Pancreas (tissue), 10 donors: ENCODE measurements at places on chromosomes 2 and 18.

- H3K4me1 ChIP-seq: no peaks in the 10 kb centered on the region
- no peak overlapping the region for H3K27ac ChIP-seq
- no peak for DNase-seq
- H3K36me3 ChIP-seq: no peaks in the 10 kb centered on the region
- no peaks in the 10 kb centered on the region for H3K27me3 ChIP-seq
- no peak overlapping the region for H3K4me3 ChIP-seq
These were observed 250.9 kb downstream of the DCDC2C start for GRCh38 chr2:3954261-3954660.

GRCh38 chr2:4979111-4979510, 713.1 kb upstream of the SOX11 start:
- no peak overlapping the region for H3K4me3 ChIP-seq
- no peaks in the 10 kb centered on the region for H3K27me3 ChIP-seq
- no peaks in the 10 kb centered on the region for H3K4me1 ChIP-seq
- no peaks in the 10 kb centered on the region for H3K36me3 ChIP-seq
- DNase-seq: no peak

DNA sequence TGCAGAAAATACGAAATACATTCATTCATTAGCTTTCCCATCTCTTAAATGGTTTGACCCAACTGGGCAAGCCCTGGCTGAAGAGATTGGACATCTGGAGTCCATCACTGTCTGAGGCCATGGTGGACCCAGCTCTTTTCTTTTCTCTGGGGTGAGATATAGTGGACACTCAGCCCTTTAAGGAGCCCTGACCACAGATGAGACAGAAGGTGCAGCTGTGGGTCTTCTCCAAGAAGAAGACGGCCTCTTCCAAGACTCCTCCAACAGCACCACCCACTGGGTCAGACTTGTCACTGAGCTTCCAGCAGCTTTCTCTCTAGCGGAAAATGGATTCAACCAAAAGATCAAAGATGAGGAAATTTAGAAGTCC, 27.2 kb downstream of the TWIST2 start:
- no peaks in the 10 kb centered on the region for H3K4me1 ChIP-seq
- H3K27me3 ChIP-seq: no peaks in the 10 kb centered on the region
- H3K27ac ChIP-seq: no peak overlapping the region
- no peak for DNase-seq
- no peaks in the 10 kb centered on the region for H3K36me3 ChIP-seq

- no peaks in the 10 kb centered on the region for H3K27me3 ChIP-seq
- H3K4me3 ChIP-seq: no peak overlapping the region
- no peaks in the 10 kb centered on the region for H3K4me1 ChIP-seq
- no peak overlapping the region for H3K27ac ChIP-seq
- no peaks in the 10 kb centered on the region for H3K36me3 ChIP-seq
These were observed 179.1 kb downstream of the ZFP36L2 start for GRCh38 chr2:43047187-43047780.

GRCh38 chr2:188937228-188938220, 36.6 kb upstream of the COL3A1 start:
- no peak overlapping the region for H3K27ac ChIP-seq
- H3K4me3 ChIP-seq: no peak overlapping the region
- H3K36me3 ChIP-seq: no peaks in the 10 kb centered on the region
- H3K27me3 ChIP-seq: no peaks in the 10 kb centered on the region
- no peak for DNase-seq

DNA sequence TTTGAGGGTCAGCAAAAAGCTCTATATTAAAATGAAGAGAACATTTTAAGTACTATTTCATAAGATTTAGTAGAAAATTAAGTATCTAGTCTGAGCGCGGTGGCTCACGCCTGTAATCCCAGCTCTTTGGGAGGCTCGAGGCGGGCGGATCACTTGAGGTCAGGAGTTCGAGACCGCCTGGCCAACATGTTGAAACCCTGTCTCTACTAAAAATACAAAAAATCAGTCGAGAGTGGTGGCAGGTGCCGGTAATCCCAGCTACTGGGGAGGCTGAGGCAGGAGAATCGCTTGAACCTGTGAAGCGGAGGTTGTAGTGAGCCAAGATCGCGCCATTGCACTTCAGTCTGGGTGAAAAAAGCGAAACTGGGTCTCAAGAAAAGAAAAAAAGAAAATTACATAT, 1.6 kb downstream of the USP14 start:
- no peak for DNase-seq
- H3K4me3 ChIP-seq: no peak overlapping the region
- H3K36me3 ChIP-seq: no peaks in the 10 kb centered on the region
- H3K27ac ChIP-seq: no peak overlapping the region
- H3K4me1 ChIP-seq: peaks cover 5% of the 10 kb centered on the region

GRCh38 chr18:3538954-3539617, 89.1 kb downstream of the TGIF1 start:
- peaks cover 5% of the 10 kb centered on the region for H3K4me1 ChIP-seq
- no peak overlapping the region for H3K4me3 ChIP-seq
- no peaks in the 10 kb centered on the region for H3K27me3 ChIP-seq
- no peaks in the 10 kb centered on the region for H3K36me3 ChIP-seq
- no peak for DNase-seq

DNA sequence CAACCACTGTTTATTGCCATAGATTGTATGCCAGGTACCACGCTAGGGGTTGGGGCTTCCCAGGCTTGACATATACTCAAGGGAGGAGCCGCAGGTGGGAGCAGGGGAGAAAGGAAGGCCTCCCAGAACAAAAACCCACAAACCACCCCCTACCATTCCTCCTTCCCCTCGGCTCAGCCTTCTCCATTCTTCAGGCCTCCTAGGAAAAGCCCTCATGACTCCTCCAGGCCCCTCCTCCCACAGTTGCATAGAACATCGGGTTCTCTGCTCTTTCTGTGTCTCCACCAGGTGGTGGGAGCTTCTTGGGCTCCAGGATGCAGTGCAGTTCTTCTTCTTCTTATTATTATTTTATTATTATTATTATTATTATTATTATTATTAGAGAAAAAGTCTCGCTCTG, 80.3 kb downstream of the ZFP36L2 start:
- no peak overlapping the region for H3K27ac ChIP-seq
- no peaks in the 10 kb centered on the region for H3K36me3 ChIP-seq
- H3K4me1 ChIP-seq: no peaks in the 10 kb centered on the region

GRCh38 chr2:37585295-37585908, 86.0 kb downstream of the CDC42EP3 start:
- H3K27ac ChIP-seq: peak overlapping the region; percentile 54
- peak; percentile 59 for DNase-seq
- H3K4me3 ChIP-seq: no peak overlapping the region
- H3K4me1 ChIP-seq: peaks cover 48% of the 10 kb centered on the region
- H3K27me3 ChIP-seq: no peaks in the 10 kb centered on the region
- H3K36me3 ChIP-seq: no peaks in the 10 kb centered on the region

- H3K4me3 ChIP-seq: no peak overlapping the region
- DNase-seq: no peak
- no peaks in the 10 kb centered on the region for H3K36me3 ChIP-seq
These were observed 33.8 kb downstream of the HS6ST1 start for GRCh38 chr2:128284841-128285240.

GRCh38 chr18:29556070-29556469, 1379.1 kb upstream of the CDH2 start:
- DNase-seq: no peak
- no peaks in the 10 kb centered on the region for H3K4me1 ChIP-seq
- H3K36me3 ChIP-seq: no peaks in the 10 kb centered on the region
- H3K4me3 ChIP-seq: no peak overlapping the region

DNA sequence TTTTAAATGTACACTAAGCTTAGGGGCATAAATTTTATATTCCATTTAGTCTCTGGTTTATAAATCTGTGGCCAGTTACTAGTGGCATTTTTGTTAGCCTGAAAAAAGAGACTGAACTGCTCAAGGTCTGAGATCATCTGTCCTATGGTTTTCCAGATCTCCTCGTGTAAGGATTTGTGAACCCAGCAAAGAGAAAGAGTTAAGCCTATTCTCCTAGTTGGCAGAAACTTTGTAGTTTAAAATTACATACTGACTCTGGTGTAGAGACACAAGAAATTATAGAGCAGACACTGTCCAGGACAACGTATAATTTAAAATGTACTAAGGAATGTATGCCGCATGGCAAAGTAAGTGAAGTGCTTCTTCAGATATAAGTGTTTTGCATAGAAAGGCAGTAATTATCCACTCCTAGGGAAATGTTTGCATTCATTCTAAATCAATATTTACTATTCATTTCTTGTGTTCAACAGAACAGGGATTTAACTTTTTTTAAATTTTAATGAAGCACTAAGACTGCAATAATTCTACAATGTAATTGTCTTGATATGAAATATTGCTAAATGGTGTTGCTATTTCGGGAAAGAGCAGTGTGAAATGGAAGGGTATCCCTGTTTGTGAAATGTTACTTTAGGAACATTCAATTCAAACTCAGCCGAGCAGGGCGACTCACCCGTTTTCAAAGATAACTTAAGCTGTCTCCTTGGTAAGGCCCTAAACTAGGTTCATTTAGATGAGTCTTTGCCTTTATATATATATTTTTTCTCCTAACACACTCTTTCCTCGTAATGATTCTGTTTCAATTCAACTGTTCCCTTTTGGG, 508.4 kb upstream of the ZEB2 start:
- no peak for DNase-seq
- no peak overlapping the region for H3K4me3 ChIP-seq
- H3K27ac ChIP-seq: no peak overlapping the region
- H3K36me3 ChIP-seq: no peaks in the 10 kb centered on the region

DNA sequence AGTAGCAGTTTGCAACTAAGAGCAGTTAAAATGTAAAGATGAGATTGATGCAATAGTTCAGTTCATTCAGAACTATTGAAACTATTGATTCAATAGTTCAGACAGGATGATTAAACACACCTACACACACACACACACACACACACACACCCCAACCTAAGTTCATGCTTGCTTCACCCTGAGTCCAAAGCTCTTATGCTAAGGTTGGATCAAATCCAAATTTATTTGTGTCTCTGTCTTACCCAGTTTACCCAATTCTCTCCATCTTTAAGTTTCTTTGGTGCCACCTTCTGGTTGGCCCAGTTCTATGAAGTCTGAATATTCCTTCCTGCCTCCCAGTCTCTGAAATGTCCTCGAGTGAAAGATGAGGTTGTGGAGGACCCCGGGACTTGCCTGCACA, 5.1 kb downstream of the SERPINB8 start:
- no peak overlapping the region for H3K4me3 ChIP-seq
- no peaks in the 10 kb centered on the region for H3K4me1 ChIP-seq

DNA sequence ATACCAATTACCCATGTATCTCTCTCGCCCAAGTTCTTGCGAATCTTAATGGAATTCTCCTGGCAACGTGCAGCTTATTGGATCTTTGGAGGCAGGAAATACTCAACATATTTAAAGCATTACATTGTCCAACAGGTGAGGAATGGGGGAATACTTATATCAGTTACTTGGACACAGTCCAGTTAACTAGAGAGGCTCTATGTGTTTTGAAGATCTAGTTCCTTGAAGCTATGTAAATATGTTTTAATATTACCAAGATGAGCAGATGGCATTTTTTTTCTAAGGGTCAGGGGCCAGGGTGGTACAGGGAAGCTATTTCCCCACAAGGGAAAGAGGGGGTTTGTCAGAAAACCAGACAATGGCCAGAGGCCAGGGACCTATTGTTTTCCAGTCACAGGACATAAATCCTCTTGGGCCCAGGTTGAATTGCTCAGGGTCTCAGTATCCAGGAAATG, 26.8 kb upstream of the MC5R start:
- no peak for DNase-seq
- no peaks in the 10 kb centered on the region for H3K27me3 ChIP-seq
- no peak overlapping the region for H3K4me3 ChIP-seq
- no peaks in the 10 kb centered on the region for H3K36me3 ChIP-seq
- H3K4me1 ChIP-seq: no peaks in the 10 kb centered on the region

DNA sequence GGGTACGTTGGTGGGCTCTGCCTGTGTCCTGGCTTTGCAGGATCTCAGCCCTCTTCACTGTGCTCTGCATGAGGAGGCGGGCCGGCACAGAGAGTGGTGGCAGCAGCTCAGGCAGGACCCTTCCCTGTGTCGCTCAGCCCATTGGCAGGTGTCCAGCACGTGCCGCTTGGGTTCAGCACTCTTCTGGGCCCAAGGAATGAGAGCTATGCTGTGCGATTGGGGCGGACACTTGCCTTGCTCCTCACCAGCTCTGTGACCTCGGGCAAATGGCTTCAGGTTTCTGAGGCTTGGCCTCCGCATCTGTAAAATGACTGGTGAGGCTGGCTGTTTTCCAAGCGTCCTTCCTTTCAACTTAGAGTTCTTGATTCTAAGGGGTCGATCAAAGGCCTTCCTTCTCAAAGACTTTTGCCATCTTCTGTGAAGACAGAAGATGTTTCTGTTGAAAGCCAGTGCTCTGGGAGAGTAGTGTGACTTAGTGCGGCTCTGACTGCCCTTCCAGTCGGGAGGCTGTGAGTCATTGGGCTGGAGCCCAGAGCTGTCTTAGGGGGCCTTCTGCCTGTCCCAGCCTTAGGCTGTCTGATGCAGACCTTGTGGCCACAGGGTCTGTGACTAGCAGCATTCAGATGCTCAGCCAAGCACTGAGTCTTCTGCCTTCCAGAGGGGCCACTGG, 35.6 kb downstream of the GLI2 start:
- no peak overlapping the region for H3K4me3 ChIP-seq
- H3K27me3 ChIP-seq: no peaks in the 10 kb centered on the region

DNA sequence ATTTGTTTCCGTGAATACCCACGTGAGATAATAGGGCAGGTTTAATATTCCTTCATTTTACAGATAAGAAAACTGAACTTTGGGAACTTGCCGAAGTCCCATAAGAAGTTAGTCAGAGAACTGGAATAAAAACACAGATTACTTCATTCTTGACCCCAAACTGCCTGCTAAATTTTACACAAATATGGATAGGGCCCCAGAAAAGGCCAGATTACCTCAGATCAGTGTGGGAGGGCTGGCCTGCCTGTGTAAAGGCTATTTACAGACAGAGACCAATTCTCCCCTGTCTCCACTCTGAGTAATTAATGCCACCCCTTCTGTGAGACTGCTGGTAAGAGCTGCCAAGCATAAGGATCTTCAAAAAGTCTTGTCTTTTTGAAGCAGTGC, 139.2 kb downstream of the MGAT5 start:
- no peaks in the 10 kb centered on the region for H3K36me3 ChIP-seq
- H3K27ac ChIP-seq: no peak overlapping the region
- no peaks in the 10 kb centered on the region for H3K27me3 ChIP-seq
- no peak overlapping the region for H3K4me3 ChIP-seq
- no peaks in the 10 kb centered on the region for H3K4me1 ChIP-seq

GRCh38 chr2:20526160-20526559, 79.3 kb downstream of the RHOB start:
- DNase-seq: no peak
- no peaks in the 10 kb centered on the region for H3K36me3 ChIP-seq
- no peaks in the 10 kb centered on the region for H3K4me1 ChIP-seq
- no peak overlapping the region for H3K27ac ChIP-seq
- no peaks in the 10 kb centered on the region for H3K27me3 ChIP-seq

DNA sequence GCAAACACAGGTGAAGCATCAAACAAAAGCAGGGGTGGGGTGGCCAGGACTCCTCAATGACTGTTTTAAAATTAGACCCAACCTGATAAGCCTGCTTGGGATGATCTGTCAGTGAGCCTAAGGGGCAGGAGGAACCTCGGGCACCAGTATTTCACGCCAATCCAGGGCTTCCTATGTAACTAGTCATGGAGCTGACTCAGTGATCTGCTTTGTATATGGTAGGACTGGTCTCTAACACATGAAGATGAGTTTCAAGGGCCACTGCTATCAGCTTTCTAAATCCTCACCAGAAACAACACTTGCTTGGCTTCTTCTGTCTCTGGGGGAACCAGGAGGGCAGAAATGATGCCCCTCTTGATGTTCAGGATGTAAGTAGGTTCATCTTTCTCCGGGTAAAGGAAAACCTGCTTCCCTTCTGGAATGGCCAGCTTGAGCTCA, 6.2 kb downstream of the APOB start:
- no peak for DNase-seq
- peaks cover 5% of the 10 kb centered on the region for H3K27me3 ChIP-seq
- no peak overlapping the region for H3K27ac ChIP-seq
- no peaks in the 10 kb centered on the region for H3K4me1 ChIP-seq
- H3K36me3 ChIP-seq: no peaks in the 10 kb centered on the region
- H3K4me3 ChIP-seq: no peak overlapping the region
